H7 (cell line): ENCODE measurements at places on chromosomes 2 and 18.

GRCh38 chr18:58476516-58477256, 152.2 kb downstream of the ALPK2 start:
- no peak for DNase-seq

DNA sequence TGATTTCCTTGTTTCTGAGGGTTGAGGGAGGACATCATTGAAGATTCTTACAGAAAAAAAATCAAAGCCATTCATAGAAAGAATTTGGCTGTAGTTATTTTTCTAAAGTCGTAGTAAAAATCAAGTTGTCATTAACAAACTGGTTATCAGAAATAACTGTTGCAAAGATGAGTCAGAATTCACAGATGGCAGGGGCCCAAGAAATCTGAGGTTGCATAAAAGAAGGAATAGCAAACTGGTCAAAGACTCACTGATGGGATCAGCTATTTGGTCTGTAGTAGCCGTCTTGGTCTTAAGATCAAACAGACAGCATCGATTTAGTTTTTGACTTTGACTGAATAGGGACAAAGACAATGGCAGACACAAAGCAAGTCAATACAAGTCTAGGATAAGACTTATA, 334.3 kb downstream of the FIGN start:
- no peak for DNase-seq

GRCh38 chr2:236289766-236290462, 25.7 kb upstream of the ASB18 start:
- no peak for DNase-seq

GRCh38 chr2:44100351-44100750, 68.3 kb upstream of the PPM1B start:
- no peak for DNase-seq

DNA sequence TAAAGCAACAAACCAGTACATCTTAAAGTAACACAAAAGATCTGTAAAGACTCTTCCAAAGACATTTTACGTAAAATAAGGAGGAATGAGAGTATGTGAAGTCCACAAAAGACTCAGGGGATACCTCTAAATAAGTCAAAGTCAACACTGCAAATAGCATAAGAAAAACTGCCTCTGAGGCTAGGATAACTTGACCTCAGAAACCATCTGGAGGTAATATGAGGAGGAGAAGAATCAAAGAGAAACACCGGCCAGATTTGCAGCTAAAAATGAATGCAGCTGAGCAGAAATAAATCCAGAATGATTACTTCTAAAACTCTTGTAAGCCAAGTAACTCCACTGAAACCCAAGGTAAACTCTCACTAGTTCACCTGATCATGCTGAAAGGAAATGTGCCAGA, 52.2 kb upstream of the ERMN start:
- no peak for DNase-seq

- DNase-seq, result no peak
These were observed 112.3 kb upstream of the ATP5MC3 start for GRCh38 chr2:175293776-175294175.

- DNase-seq, result no peak
These were observed 402.6 kb upstream of the MEIS1 start for GRCh38 chr2:66032226-66032775.

DNA sequence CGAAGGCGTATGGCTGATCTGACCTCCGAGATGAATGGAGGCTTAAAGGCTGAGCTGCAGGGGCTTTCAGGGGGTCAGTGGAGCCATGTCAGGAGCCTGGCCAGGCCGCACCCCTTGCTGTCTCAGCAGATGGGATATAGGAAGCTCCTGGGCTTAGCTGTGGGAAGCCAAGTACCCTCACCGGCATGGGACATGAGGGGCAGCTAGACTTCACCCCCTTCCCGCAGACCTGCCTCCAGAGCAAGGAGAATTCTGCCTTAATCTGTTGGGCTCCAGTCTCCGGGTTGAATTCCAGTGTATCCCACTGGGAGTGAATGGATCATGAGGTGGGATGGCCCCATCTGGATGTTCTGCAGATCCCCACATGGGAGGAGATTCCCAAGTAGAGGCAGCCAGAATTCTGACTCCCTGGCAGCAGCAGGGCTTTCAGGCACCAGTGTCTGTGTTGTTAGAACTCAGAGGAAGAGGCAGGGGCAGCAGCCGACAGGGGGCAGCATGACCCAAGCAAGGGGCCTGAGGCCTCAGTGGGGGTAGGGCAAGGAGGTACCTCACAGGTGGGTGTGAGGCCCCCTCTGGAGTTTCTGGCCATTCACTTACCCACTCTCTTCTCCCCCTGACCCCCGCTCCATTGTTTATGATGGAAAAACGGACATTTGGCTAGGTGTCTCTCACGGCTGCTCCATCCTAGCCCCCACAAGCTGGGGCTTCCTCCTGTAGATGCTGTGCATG, 19.1 kb downstream of the CAPG start:
- peak; percentile 89 for DNase-seq

- DNase-seq, result no peak
These were observed 859 bp upstream of the INO80D start for GRCh38 chr2:206086716-206087350.

GRCh38 chr2:61419129-61419528, 51.8 kb downstream of the USP34 start:
- no peak for DNase-seq

GRCh38 chr2:239611222-239611795, 210.5 kb upstream of the HDAC4 start:
- peak; percentile 38 for DNase-seq

GRCh38 chr2:11228692-11229091, 73.4 kb downstream of the SLC66A3 start:
- no peak for DNase-seq

GRCh38 chr2:140338795-140339194, 1558.6 kb upstream of the NXPH2 start:
- no peak for DNase-seq

DNA sequence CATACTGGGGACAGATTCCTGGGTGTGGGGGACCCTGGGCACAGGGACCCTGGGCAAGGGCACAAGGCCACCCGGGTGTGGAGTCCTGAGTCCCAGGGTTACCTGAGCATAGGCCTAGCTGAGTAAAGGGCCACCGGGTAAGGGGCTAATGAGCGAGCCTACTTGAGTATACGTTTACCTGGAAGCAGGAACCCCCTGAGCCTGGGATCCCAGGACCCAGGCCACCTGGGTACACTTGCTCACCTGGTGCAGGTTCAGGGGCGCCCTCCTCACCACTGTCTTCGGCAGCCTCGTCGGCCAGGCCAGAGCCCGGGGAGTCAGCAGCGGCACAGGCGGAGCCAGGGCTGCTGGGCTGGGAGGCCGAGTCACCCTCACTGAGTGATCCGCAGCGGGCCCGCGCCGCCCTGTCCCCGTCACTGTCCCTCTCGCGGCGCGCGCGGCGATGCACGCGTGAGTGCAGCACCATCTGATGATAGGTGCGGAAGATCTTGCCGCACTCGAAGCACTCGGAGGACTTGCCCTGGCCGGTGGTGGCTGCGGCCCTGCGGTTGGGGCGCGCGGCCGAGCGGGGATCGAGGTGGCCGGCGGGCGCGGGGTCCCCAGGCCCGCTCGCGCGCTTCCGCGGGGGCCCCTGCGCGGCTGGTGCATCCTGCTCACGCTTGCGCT, 53.9 kb downstream of the ZNF516 start:
- no peak for DNase-seq

DNA sequence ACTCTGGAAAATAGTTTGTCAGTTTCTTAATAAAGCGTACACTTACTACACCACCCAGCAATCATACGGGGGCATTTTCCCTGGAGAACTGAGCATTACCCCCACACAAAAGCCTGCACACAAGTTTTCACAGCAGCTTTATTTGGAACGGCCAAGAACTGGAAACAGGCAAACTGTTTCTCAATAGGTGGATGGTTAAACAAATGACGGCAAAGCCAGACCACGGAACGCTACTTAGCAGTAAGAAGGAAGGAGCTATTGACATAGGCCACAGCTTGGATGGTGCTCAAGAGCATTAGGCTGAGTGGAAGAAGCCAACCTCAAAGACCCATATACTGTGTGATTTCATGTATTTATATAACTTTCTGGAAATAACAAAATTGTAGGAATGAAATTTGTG, 9.0 kb downstream of the MALL start:
- DNase-seq, result no peak

DNA sequence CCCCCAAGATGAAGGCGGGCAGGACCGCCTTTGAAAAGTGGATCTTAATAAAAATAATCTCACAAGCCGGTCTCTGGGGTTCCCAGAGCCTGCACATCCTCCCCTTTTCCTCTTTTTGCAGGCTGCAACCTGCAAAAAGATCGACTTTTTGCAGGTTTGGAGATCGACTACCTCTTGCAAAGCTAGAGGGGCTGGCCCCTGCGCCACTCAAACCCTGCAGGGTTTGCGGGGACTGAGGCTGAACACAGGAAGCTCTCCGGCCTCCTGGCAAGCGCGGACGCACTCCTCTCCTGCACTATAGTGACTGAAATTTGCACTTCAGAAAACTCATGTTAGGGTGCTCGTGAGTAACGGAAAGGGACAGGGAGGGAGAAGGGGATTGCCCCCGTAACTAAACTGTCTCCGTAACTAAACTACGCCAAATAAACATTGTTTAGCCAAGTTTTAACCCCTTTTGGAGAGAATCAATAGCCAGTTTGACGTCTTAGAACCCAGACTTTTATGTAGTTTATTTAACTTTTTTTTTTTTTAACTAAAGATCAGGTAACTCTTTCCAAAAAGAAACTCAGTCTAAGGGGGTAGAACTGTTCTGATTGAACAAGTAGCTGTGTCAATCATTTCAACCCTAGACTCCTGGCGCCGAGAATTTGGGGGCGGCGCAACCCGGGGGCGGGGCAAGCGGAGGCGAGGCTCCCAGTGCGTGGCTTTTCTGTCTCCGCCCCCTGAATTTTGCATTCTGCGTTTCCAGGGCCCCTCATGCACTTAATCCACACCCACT, 2.5 kb downstream of the IGFBP5 start:
- peak; percentile 91 for DNase-seq

DNA sequence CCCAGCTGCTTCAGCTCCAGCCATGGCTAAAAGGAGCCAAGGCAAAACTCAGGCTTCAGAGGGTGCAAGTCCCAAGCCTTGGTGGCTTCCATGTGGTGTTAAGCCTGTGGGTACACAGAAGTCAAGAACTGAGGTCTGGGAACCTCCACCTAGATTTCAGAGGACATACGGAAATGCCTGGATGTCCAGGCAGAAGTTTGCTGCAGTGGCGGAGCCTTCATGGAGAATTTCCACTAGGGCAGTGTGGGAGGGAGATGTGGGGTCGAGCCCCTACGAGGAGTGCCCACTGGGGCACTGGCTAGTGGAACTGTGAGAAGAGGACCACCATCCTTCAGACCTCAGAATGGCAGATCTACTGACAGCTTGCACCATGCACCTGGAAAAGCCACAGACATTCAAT, 76.1 kb upstream of the KCTD1 start:
- DNase-seq, result no peak

- DNase-seq, result no peak
These were observed 19.5 kb downstream of the SLC25A52 start for GRCh38 chr18:31741097-31741735.

GRCh38 chr2:136110526-136110925, 7.4 kb downstream of the CXCR4 start:
- no peak for DNase-seq

- peak; percentile 14 for DNase-seq
These were observed 404.4 kb upstream of the MEIS1 start for GRCh38 chr2:66030553-66030952.

DNA sequence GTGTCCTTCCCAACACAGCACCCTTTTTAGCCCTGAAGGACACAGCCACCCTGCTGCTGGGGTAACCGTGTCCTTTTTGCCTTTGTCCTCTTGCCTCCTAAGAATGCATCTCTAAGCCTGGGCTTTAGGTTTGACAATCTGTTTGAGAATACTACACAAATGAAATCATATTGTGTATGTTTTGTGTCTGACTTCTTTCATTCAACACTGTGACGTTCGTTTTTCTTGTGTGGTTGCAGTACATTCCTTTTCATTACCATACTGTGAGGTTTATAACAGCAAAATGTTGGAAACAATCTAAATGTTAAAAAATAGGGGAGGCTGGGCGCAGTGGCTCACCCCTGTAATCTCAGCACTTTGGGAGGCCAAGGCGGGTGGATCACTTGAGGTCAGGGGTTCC, 11.2 kb downstream of the ASPRV1 start:
- DNase-seq, result no peak

DNA sequence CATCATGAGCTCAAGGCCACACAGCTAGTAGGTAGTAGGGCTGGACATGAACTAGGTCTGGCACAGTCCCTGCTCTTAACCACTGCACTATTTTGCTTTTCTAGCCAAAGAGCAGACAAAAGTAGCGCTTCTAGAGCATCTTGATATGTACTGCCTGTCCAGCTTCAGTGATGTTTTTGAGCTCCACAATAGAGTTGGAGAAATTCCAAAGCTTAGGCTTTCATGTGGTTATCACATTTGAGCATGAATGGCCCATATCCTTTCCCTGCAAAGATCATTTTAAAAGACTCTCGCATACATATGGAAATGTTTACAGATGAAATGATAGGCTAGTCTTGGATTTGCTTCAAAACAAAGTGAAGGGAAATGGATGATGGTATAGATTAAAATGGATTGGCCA, 128.7 kb downstream of the MAP3K20 start:
- no peak for DNase-seq

GRCh38 chr2:195488567-195488966, 168.5 kb upstream of the SLC39A10 start:
- no peak for DNase-seq

DNA sequence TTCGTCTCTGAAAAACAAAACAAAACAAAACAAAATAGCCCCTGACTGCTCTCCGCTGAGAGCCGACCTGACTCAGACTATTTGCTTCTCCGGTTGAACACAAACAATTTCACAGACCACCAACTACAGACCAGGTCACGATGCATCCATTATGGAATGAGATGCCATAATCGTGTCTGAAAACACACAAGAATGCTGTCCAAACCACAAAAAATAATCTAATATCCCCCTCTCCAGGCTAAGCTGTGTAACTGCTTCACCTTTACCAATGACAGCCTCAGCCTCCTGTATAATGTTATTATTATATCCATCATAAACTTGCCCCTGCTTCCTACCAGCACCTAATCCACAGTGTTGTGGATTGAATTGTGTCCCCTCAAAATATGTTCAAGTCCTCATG, 114.7 kb downstream of the DNAH6 start:
- peak; percentile 6 for DNase-seq

GRCh38 chr18:59851784-59852399, 47.9 kb upstream of the PMAIP1 start:
- no peak for DNase-seq

- DNase-seq, result no peak
These were observed 73.8 kb upstream of the PROKR1 start for GRCh38 chr2:68569604-68570003.

DNA sequence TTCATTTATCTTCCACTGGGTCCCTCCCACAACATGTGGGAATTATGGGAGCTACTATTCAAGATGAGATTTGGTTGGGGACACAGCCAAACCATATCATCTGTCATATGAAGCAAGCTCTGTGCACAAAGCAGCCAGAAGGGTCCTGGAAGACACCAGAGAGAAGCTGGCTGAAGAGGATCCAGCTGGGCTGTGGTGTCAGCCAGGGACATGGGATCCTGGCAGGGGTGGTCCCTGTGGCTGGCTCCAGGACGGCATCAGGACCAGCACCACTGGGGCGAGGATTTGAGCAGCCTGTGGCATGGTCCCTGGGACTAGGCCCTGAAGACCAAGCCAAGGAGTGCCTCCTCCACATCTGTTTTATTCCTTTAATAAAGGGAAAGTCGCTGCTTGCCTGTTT, 84.8 kb upstream of the HDAC4 start:
- no peak for DNase-seq

- DNase-seq, result no peak
These were observed 68.9 kb upstream of the THOC1 start for GRCh38 chr18:336713-337112.
